ENCODE measurements at places on chromosomes 12 and 14.

DNA sequence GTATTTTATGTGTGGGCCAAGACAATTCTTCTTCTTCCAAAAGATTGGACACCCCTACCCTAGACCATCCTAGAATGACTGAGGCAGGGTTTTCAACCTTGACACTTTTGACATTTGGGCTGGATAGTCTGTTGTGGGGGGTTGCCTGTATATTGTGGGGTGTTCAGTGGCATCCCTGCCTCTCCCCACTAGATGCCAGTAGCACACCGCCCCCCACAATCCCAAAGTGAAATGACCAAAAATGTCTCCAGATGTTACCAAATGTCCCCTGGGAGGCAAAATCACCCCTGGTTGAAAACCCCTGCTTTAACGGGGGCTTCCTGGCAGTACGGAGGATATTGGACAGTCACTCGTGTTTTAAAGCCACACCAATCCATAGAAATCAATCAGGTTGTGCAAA is 219.6 kb downstream of the PHETA1 start:
- no peak for DNase-seq

DNA sequence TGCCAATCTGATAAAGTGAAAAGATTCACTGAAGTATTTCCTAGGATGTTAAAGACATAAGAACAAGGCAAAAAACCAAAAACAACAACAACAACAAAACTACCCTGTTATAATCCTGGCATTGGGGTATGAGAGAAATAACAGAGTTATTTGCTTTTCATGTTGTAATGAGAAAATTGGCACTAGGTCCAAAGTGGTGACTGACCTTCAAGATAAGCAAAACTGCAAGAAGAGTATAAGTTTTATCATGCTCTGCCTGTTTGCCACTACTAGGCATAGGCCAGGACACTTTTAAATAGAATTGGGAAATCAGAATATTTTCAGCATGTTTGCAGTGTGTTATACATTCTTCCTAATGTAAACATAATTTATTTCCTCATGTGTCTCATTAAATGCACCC is 140.1 kb upstream of the CPM start:
- DNase-seq: no peak

GRCh38 chr12:68792952-68793351 is 15.0 kb upstream of the MDM2 start:
- DNase-seq: peak; percentile 62

DNA sequence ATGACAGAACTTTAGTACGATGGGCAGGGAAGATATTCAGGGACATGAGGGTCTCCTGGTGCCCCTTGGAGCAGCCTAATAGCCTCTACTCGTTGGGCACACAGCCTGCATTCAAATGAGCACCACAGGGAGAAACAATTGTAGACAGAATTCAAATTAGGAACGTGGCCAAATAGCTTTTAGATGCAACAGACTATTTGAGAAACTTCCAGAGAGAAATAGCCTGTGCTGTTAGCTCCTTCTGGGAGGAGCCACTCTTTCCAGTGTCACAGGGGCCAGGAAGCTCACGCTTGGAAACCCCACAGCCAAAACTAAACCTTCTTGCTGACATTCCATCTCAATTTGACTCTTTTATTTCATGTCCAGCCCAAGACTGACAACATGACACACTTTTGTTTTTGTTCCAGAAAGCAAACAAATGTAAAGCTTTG is 114.5 kb downstream of the RPAP3 start:
- DNase-seq: no peak

DNA sequence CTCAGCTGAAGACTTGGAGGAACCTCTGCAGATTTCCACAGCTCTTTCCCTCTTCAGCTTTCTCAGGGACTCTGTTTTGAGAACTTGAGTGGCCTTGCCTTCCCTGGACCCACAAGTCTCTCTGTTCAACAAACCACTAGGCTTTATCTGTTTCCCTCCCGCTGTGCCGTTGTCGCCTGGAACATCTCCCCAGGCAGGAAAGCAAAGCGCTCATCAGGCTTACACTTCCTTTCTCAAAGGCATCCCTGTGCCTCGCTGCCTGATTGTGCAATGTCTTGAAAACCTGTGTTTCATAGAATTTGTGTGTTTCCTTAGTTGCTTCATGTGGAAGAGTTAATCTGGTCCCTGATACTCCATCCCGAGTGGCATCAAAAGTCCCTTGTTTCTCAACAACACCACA is 64.1 kb downstream of the PPM1A start:
- DNase-seq: no peak

- DNase-seq: no peak
These were observed 596.1 kb downstream of the VRK1 start for GRCh38 chr14:97393244-97393643.

DNA sequence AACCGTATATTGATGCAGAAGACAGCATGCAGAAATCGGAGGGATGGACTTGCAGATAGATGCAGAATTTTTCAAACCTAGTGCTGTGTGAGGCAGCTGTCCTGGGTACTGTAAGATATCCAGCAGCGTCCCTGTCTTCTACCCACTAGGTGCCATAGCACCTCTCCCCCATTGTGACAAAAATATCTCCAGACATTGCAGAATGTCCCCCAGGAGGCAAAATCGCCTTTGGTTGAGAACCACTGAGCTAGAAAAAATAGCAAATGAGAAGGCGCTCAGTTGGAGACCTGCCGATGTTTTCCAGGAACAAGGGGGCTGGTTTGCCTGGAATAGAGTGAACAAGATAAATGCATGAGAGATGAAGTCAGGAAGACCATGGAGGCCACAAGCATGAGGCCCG is 67.9 kb upstream of the TMEM132D start:
- DNase-seq: no peak

- no peak for DNase-seq
These were observed 35.2 kb downstream of the RNFT2 start for GRCh38 chr12:116773276-116773731.

DNA sequence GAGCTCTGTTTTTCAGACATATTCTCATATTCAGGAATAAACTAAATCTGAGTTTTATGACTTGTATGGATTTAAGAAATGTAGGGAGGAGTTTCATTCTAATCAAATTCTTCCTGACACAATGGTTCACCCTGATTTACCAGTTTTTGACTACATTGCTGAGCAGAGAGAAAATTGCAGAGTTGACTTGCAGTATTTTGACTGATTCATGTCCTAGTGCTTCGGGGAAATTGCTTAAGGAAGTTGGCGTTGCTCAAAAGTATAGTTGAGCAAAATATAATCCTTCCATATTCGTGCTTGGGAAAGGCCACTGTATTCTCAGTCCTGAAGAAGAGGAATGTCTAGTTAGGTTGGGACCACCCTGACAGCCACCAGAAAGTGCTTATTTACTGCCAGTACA is 1.3 kb upstream of the TWF1 start:
- no peak for DNase-seq

- DNase-seq: no peak
These were observed 26.0 kb downstream of the XRCC3 start for GRCh38 chr14:103688906-103689902.

GRCh38 chr12:87117526-87117925 is 861.3 kb upstream of the MGAT4C start:
- peak; percentile 44 for DNase-seq

Measured in DMS53 (cell line).